ENCODE measurements at places on chromosomes 11 and 22.

GRCh38 chr11:62921573-62922188 lies 518 bp upstream of the CHRM1 start:
- no peak for DNase-seq

DNA sequence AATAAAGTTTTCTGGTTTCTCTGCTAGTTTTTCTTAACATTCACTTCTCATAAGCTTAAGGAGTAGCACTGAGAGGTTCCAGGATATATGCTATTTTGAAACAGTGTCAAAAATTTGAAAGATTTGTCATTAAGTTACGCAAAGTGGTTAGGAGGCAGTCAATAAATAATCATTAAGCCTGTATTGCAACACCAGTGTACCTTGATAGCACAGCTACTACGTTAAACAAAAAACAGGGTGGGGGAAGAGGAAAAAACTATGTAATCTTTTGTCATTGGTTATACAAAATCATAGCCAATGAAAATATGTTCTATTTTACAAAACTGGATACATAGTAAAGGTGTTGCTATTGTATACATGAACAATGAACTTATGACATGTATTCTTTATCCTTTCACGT lies 30.4 kb upstream of the PITPNB start:
- DNase-seq: no peak

- no peak for DNase-seq
These were observed 7.0 kb upstream of the L3MBTL2 start for GRCh38 chr22:41198027-41198580.

DNA sequence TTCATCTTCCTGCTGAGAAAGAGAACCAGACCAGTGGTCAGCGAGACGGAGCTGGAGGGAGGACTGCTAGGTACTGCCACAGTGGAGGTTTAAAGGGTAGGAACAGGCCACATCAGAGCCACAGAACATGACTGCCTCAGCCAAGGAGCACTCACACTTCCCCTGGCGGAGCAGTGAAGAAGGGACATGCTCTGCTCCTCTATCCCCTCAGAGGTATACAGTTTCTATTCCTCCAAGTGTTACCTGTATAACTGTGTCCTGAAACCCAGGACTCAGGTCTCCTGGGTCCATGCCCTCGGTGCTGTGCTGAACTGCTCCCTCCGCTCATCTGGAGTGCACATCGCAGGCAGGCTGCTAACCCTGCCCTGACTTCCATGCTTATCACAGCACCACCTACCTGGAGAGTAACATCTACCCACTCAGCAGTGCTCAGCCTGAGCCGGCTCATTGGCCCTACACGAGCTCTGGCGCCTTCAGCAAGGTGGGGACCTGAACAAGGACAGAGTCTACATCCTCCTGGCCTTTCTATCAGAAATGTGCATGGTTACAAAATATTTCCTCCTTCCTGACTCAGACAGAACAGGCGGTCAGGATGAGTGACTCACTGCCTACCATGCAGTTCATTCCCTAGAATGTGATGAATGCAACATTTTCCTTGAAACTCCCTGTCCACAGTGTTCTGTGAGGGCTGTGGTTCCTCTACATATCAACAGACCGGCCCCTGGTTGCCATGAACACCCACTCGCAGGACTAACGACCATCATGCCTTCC lies 52.9 kb downstream of the C11orf58 start:
- no peak for DNase-seq

- DNase-seq: no peak
These were observed 37.3 kb downstream of the LRP5 start for GRCh38 chr11:68349461-68350249.

- no peak for DNase-seq
These were observed 73.0 kb upstream of the VPREB1 start for GRCh38 chr22:22171357-22172218.

- no peak for DNase-seq
These were observed 11.8 kb downstream of the DTX4 start for GRCh38 chr11:59183771-59184170.

- no peak for DNase-seq
These were observed 74.1 kb upstream of the CHRM4 start for GRCh38 chr11:46465683-46466082.

GRCh38 chr11:31619980-31620379 lies 110.4 kb downstream of the ELP4 start:
- DNase-seq: no peak

DNA sequence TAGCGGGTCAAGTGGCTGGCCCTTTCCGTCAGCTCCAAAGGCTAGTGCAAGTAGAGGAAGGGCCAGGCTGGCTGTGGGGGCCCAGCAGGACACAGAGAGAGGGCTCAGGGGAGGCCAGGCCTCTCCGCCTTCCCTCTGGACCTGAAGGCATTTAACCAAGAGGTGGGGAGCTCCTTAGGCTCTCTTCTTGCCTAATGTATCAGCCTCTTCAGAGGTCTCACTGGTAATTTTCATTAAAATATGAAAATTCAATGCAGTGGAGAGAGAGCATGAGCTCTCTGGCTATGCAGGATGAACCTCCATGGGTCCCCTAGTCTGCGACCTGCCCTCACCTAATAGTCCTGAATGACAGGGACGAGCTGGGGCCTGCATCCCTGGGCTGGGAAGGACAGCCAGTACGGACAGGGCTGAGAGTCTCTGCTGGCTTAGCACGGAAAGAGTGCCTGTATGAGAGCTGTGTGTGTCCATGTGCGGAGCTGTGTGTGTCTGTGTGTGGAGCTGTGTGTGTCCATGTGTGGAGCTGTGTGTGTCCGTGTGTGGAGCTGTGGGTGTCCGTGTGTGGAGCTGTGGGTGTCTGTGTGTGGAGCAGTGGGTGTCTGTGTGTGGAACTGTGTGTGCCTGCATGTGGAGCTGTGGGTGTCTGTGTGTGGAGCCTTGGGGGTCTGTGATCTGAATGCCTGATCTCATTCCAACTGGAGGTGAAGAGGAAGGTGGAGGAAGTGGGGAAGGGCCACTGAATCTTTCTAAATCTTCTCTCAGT lies 2.4 kb downstream of the ALX4 start:
- no peak for DNase-seq

GRCh38 chr11:40294741-40295140 lies 1164.7 kb downstream of the LRRC4C start:
- no peak for DNase-seq

- no peak for DNase-seq
These were observed 38.0 kb downstream of the C11orf71 start for GRCh38 chr11:114362326-114362725.

DNA sequence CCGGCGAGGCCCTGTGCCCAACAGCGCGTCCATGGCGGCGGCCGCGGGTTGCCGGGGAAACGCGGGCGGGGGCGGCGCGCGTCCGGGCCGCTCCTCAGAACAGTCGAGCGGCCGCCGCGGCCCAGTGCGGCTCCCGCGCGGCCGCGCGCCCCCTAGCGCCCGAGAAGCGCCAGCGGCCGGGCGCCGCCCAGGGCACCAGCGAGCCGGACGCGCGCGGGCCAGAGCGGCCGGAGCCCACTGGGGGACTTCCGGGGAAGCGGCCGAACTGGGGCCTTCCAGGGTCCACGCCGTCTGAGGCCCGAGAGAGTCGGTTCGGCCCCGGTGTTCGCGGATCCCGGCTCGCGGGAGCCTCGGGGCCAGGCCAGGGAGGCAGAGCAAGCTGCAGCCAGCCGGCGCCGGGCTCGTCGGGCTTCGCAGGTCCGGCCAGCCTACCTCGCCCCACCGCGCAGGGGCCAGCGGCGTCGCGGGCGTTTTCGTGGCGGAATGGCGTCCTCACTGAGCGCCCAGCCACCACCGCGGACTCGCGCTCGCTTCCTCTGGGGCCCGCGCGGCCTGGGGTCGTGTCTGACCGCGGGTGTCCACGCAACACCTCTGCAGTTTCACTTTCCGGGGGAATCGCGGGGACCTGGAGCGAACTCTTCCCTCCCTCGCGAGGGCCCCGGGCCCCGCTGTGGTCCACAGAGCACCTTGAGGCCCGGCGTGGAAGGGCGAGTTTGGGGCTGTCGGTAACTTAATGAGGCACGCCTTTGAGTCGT lies at the start of gene DENND6B:
Gene DENND6B (minus strand): TSS at position 57 of the 755 bp plus-strand sequence. CDS start 24 bp downstream, at position 33.
- no peak for DNase-seq

DNA sequence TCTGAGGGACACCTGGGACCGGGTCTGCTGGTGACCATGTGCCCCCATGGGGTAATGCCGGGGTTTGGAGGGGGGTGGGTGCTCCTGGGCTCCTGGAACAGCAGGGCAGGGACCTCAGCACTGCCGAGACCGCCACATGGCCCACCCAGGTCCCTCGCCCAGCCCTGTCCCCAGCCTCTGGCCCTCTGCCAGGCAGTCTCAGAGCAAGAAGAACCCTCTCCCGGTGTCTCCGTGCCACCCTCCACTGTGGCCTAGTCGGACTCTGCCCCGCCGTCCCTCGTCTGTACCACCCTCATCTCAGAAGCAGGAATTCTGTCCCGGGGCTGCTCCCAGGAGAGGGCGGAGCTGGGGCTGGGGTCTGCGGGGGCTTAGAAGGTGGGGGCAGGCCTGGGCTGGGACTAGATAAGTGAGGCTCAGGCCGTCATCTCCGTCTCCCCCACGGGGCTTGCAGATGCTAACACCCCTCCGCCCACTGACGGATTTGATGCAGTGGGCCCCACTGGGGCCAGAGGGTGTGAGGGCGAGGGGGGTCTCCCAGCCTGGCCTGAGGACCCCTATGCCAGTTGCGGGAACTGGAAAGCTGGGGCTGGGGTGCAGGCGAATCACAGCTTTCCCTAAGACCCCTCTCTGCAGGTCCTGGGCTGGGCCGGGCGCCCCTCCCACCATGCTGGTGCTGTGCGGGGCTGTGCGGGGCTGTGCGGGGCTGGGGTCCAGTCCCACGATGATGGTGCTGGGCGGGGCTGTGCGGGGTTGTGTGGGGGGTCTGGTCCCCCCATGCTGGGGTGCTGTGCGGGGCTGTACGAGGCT lies 1.1 kb downstream of the MUC5AC start:
- no peak for DNase-seq

DNA sequence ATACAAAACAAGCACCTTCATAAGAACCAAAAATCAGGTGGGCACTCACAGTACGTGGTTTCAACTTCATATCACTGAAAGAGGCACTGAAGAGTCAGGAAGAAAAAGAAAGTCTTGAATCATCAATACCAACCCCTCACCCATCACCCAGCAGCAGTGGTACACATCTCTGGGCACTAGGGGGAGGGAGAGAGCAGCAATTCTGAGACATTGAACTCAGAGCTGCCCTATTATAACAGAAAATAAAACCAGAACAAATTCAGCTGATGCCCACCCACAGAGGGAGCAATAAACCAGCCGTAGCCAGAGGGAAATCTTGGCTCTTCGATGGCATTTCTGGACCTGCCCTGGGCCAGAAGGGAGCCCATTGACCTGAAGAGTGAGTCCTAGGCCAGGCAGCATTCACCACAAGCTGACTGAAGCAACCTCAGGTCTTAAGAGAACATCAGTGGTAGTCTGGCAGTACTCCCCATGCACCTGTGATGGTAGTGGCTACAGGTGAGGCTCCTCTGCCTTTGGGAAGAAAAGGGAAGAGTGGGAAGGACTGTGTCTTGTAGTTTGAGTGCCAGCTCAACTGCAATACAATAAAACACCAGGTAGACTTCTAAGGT lies 42.2 kb upstream of the FAM181B start:
- DNase-seq: peak; percentile 30
